ENCODE measurements at places on chromosomes 4 and X. TPM values are rescaled to one million over a fixed set of nuclear protein-coding genes. Genes with fewer than 3 reads are reported as not detected.

DNA sequence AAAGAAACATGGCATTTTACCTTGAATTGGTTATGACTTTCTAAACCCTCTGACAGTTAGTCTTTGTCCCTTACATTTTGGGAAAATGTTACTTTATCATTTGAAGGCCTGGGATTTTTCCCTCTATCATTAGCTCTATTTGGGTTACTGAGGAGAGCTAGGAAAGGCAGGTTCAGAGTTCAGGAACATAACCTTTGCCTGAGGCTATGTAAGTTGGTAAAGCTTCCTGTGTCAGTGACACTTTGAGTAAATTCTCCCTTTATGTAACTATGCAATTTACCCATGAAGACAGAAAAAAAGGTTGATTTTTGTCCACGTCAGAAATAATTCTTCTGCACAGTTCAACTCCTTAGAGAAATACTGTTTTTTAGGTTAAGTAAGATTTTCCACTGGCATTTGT lies 171.8 kb upstream of the NRK start:
- DNase-seq = no peak

GRCh38 chr4:14222377-14223029 lies 595.0 kb upstream of the BOD1L1 start:
- no peak for DNase-seq

DNA sequence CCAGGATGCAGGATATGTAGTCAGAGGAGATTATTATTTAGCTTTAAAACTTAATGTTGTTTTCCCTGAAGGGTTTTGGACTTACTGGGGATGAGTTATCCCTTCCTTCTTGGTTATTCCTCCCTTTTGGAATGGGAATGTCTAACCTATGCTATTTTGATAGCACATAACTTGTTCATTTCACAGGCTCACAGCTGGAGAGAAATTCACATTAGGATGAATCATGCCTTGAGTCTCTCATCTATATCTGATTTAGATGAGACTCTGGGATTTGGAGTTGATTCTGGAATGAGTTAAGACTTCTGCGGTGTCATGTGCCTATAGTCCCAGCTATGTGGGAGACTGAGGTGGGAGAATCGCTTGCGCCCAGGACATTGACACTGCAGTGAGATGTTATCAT lies 81.1 kb downstream of the ATP11C start:
- DNase-seq = no peak

DNA sequence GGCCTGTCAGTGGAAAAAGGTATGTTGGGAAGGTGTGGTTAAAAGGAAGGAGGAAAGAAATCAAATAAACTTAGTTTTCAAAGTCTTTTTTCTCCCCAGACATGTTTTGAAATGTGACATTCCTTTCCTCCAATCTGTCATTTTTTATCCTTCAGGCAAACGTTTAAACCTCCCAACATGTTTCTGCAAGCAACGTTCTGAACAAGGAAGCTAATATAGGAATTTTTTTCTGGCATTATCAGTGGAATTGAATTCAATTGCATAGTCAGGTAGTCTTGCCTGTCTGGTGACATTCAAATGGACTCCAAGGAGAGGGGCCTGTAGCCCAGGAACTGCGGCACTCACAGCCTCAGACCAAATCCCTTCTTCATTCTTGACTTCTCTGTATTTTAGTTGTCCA lies 30.0 kb upstream of the RASSF6 start:
- DNase-seq = no peak

DNA sequence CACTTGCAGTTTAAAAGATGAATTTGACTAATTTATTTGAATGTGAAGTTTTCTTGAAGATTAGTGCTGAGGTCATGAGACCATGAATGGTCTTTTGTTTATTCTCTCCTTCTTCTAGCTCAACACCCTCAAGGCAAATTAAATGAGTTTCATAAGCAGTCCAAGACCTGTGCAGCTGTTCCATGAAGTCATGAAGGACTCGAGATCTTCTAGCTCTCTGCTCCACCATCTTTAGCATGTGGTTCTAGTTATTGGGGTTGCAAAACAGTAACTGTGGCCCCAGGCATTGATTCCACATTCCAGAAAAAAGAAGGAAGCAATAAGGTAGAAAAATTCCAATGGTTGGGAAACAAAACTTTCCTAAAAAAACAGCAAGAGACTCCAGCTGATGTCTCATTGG lies 84.2 kb upstream of the HS3ST1 start:
- DNase-seq = no peak

The SMIM10L2A gene
- total RNA-seq = 0.78 TPM

DNA sequence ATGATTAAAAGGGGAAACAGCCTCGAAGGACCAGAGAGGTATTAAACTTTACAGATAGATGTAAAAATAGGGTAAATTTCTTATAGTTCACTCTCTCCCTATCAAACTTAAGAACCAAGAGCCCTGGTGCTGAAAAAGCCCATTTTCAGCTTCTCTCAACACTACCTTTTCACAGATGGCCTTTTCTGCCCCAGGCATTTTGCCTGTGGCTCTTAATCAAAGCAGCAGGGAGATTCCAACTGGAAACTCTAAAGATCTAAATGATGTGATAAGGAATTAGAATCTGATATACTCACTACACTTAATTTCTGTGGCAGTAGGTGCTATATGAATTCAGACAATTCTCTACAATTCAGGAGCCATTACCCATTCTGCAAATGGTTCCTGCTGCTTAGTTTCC lies 60.0 kb downstream of the AMMECR1 start:
- DNase-seq = no peak

The HHIP gene
- total RNA-seq = 3.3 TPM

- no peak for DNase-seq
Observed at GRCh38 chr4:183374950-183375555, 52.8 kb upstream of the CLDN24 start.

GRCh38 chr4:42513748-42514492 lies 116.6 kb downstream of the SHISA3 start:
- no peak for DNase-seq

GRCh38 chr4:143391895-143392294 lies 55.2 kb downstream of the GAB1 start:
- no peak for DNase-seq

The AMMECR1 gene
- total RNA-seq = 3.0 TPM

DNA sequence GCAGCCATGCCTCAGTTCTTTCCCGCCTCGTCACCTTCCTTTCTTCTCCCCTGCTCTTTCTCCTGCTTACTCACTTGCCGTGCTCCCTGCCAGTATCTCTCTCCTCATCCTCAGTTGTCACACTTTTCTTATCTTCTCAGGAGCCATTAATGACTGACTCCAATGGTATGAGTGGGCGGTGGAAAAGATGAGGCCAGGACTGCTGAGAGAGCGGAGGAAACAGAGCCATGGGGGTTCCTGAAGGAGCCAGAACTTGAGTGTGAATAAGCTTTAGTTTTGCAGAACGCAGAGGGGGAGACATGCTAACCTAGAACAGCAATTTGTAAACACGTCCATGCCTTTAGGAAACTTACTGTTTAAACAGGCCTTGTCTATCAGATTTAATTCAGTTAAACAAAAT lies 126.5 kb downstream of the CHIC2 start:
- DNase-seq = no peak

The SLC6A8 gene
- total RNA-seq = 14.4 TPM

GRCh38 chr4:126405369-126405982 lies 1090.7 kb downstream of the FAT4 start:
- DNase-seq = no peak

Data from tibial nerve (tissue), 4 donors.